Activated CD8-positive, alpha-beta T cell treated with anti-CD3 and anti-CD28 coated beads for 36 hours (primary cell): ENCODE measurements at places on chromosomes 6 and 20.

- no peak for DNase-seq
Measured at GRCh38 chr6:5401845-5402738, 140.8 kb downstream of the FARS2 start.

DNA sequence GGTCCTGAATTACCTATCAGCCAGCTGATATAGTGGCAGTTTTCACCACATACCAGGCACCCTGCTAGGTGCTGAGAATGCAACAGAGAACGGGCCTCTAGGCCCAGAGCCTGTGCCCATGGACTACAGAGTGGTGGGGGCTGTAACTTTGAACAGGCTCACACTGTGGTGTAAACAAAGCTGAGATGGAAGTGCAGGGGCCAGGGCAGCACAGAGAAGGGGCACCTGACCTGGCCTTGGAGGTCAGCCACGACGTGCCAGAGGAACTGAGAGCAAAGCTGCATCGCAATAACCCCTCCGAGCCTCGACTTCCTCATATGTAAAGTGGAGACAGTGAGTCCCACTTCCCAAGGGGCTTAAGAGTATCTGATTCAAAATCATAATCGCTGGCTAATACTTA, 105.8 kb downstream of the MAFB start:
- no peak for DNase-seq

GRCh38 chr6:169963581-169964297, 212.3 kb downstream of the ERMARD start:
- no peak for DNase-seq

DNA sequence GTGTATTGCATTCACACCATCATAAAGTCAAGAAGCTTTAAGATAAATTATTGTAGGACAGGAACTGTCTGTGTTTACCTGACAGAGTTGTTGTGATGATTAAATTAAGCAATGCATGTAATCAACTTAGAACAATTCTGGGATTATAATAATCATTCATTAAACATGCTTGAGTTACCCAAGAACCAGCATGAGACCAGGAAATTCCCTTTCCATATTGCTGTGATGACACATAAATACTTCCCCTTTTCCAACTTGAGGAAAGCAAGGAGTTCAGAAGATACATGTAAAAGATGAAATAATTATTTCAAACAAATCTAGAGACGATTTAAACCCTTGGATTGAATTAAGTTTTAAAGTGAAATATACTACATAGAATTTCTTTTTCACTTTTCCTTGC, 404.4 kb downstream of the GJA1 start:
- no peak for DNase-seq
